Amniotic epithelial cell (primary cell): ENCODE measurements at places on chromosomes 11 and 22.

- peak; percentile 64 for DNase-seq
These were observed 9.7 kb downstream of the MAML2 start for GRCh38 chr11:96333191-96333719.

- no peak for DNase-seq
These were observed 85.7 kb downstream of the CELSR1 start for GRCh38 chr22:46451741-46452140.

GRCh38 chr11:18728658-18729057 is 2.7 kb upstream of the IGSF22 start:
- DNase-seq = no peak

DNA sequence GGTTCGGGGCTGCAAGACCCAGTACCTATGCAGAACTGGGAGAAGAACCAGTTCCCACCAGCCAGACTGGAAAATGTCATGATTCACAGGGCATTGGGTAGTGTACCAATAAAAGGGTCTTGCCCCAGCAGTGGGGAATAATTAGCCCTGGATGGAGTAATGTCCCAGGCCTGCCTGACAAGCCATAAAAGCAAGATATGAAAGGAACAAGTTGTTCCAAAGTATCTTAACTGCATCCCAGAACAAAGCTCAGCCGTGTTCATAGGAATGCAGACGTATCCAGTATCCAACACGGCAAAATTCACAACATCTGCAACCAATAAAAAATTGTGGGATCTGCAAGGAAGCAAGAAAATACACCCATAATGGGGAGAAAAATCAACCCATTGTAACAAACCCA is 47.9 kb downstream of the ASCL2 start:
- DNase-seq = no peak

DNA sequence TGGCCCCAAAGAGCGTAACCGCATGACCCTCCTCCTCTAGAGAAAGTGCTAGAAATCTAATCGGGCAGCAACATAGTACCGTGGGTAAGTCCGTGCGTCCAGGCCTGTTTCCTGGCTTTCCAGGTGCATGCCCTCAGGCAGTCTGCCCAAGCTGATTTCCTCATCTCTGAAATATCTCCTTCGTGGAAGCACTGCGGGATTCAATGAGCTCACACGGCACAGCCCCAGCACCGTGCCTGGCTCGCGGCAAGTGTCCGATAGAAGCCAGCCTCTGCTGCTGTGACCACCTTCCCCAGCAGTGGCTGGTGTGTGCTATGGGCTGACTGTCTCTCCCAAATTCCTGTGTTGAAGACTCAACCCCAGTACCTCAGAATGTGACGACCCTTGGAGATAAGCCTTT is 20.7 kb downstream of the RPUSD4 start:
- peak; percentile 52 for DNase-seq

DNA sequence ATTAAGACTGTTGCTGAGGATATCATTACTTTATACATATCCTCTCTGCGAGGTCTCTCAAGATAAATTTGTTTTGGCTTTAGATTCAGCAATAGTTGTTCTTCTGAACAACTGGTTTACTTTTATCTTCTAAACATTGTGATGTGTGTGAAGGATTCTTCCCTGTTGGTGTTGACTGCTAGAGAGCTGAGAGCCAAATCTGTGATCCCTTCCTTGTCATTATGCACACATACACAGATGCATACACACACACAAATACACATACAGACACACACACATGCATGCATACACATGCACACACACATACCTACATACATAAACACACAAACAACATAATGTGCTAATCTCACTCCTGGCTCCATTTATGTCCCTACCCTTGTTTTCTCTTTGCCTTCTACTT is 137.0 kb downstream of the SNX19 start:
- DNase-seq = no peak

GRCh38 chr11:79090191-79090705 is 350.6 kb downstream of the TENM4 start:
- no peak for DNase-seq

GRCh38 chr11:122954455-122954854 is 27.2 kb downstream of the BSX start:
- DNase-seq = peak; percentile 6

- DNase-seq = no peak
These were observed 2.7 kb downstream of the INS start for GRCh38 chr11:2158296-2158737.

DNA sequence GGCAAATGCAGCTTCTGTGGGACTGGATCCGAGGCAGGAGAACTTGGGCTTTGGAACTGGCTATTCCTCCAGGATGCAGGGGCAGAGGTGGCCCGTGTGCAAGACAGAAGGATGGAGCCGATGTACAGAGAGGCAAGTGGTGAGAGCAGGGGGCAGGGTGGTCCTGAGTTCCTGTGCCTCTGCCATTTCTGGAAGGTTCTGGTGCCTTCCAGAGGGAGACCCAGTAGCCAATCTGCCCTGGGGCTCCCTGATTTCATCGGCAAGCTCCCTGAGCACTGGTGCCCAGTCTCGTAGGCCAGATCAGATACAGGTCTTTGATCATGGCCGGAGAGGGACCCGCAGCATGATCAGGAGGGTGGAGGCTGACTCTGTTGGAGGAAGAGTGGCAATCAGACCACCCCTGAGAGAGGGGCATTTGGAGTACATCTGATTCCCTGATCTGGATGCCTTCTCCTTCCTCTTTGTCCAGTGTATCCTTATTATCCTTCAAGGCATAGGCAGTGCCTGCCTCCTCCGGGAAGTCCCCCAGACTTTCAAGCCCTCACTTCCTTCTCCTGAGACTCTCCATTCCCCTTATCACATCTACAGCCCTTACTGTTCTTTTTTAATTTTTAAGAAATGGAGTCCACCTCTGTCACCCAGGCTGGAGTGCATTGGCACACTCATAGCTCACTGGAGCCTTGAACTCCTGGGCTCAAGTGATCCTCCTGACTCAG is 9.7 kb downstream of the MRGPRD start:
- DNase-seq = no peak

DNA sequence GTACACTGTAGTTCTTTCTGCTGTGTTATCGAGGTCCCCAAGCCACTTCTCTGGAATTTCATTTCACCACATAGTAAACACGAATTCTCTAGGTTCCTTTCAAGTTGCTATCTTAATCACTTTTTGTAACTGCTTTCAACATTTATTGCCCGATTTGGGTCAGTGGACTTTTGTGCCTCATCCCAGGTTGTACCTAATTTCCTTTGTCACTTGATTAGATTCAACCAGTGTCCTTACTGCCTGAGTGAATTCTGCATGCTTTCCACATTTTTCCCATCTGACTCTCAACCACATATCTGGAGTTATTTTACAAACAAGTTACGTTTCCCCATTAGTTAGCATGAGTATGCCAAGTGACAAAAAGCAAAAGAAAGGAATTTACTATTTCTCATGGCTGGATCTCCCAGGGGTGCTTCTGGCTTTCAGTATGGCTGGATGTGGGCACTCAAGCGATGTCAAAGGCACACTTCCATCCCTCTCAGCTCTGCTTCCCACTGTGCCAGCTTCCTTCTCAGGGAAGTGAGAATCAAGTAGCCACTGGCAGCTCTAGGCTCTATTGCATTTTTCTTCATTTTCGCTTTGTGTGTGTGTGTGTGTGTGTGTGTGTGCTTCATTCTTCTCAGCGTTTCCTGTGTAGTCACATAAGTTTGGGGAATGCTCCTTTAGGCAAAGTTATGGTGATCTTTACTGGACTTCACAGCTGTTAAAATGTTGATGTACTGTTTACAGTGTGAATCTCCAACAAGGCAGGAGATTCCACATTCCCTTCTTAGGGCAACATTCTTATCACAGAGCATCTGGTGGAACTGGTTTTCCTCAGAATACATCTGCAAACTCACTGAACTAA is 128.9 kb downstream of the DBX1 start:
- DNase-seq = peak; percentile 92

DNA sequence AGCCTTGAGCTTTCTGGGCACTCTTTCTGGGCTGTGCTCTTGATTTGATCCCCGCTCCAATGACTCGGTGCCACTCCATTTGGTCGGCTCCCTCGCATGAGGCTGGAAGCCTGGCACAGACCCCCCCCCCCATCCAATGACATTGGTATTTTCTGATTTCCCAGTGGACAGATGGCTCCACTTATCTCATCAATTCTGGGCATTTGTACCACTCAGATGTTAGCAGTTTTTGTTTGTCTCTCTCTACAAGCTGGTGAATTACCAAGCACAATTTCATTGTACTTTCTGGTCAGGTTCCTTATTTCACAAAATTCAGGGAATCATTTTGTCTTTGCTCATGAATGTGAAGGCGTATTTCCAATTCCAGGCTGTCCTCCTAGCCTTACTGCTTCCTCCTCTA is 9.1 kb downstream of the DNAL4 start:
- DNase-seq = no peak

GRCh38 chr11:122275508-122275907 is 159.5 kb upstream of the BLID start:
- no peak for DNase-seq

DNA sequence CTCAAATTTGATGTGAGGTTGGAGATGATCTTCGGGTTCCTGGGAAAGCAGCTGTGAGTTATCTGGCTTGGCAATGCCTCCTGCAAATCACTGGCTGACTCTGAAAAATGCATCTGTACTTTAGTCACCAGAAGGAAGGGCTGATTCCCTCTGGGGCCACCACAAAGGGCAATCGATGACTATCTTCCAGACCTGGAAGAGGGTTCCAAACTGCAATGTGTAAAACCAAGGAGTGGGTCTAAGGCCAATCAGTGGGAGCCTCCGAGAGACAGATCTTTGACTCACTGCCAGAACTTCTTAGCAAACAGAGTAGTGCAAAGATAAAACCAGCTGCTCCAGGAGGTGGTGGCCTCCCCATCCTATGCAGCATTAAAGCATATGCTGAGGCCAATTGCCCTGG is 29.1 kb upstream of the PAK1 start:
- DNase-seq = peak; percentile 22

- DNase-seq = peak; percentile 47
These were observed 64.6 kb downstream of the ST3GAL4 start for GRCh38 chr11:126419801-126420697.

GRCh38 chr22:26334232-26334631 is 94.8 kb upstream of the ASPHD2 start:
- DNase-seq = no peak

- peak; percentile 39 for DNase-seq
These were observed 238.9 kb downstream of the NTM start for GRCh38 chr11:131609337-131609736.

DNA sequence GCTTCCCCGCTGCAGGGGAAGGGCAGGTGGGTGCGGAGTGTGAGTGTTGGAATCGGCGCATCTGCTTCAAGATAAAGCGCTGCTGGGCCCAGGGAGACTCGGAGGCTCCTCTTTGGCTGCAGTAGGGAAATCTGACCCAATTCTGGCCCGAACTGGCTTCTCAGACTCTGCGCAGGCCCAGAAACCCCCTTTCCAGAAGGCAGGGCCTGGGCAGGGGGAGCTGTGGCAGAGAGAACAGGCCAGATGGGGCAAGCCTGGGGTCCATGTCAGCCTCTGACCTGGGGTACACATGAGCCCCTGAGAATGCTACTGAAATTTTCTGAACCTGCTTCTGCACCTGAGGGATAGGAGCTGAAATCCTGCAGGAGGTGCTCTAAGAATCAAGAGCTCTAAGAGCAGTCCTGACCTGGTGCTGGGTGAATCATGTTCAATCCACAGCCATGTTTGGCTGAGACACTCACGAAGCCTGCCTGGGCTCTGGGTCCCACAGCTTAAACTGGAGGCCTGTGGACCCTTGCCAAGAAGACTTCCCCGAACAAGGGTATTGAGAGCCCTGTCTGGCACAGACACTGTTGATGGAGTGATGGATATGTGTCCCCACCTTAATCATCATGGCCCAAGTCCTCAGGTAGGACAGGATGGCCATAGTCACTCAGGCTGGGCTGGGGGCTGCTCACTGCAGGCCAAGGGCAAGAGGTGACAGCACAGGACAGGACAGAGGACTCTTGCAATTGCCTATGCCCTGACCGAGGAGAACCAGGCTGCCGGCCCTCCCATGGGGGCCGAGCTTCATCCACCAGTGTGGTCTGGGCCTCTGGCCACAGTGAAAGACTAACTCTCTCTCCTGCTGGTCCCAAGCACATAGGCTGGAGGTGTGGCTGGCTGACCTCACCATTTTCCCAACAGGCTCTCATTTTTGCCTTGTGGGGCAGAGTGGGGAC is 6.9 kb downstream of the RAB3IL1 start:
- no peak for DNase-seq

- DNase-seq = peak; percentile 81
These were observed 7.5 kb downstream of the FREY1 start for GRCh38 chr11:45899448-45900174.

DNA sequence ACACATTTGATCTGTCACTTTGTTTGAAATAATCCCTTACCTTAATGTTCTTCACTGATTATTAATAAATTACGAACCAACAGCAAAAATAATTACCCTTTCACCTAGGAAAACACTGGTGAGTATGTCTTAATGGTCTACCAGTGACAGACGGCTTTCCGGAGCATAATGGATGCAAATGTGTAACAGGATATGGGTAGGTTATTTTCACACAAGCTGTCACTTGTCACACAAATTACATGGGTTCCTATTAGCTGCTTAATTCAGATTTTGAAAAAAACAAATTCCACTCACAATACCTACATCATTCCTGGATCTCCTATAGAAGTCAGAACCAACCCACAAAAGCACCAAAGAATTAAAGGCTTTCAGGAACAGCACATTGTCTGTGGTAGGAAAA is 127.9 kb downstream of the WT1 start:
- no peak for DNase-seq

- DNase-seq = no peak
These were observed 15.9 kb downstream of the RTN4RL2 start for GRCh38 chr11:57476047-57476756.
